ENCODE measurements at places on chromosomes 6 and 20.

- DNase-seq = no peak
Observed at GRCh38 chr20:51091406-51092195, 68.7 kb upstream of the KCNG1 start.

DNA sequence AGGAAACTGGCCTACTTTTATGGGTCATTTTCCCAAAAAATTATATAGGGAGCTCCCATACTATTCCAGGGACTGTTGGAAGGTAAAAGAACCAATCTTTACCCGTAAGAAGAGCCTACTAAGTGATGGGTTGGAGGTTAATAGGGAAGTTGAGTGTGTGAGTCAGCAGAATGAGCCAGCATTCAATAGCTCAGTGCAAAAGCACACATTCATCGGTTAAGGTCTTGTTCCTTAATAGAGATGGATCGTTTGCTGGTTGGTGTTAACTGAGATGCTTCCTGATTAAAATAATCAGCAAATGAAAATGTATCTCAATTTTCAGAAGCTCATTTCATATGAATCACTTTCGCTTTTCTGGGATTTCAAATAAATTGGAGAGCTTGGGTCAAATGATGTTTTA is 115.3 kb upstream of the MRPS10 start:
- DNase-seq = no peak

DNA sequence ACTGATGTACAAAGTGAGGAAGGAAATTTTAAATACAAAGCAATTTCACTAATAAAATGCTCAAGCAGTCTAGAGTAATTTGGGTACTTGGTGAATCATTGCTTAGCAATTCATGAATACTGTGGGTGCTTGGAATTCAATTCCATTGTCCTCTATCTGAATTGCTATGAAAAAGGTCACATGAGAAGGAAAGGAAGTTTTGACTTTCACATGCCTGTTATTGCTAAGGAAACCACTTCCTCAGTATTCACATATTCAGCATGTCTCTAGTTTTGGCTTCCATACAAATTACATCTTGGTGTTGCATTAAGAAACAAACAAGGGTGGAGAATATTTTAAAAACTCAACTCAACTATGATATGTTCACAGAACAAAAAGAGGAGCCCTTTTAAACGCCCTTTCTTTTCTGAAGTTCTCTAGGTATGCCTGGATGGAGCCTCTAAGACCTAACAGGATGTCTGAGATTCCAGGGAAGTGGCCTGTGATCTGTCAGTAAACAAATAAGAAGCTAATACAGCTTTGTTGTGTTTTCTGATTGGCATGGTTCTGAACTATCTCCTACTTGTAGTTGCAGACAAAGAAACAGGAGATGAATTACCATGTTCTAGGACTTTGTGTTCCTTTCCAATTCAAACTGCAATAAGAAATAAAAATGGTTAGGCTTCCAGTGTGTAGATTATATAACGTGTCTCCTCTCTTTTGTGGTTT is 190.4 kb downstream of the OGFRL1 start:
- DNase-seq = peak; percentile 10

GRCh38 chr20:8778387-8778786 is 290.5 kb upstream of the PLCB4 start:
- no peak for DNase-seq

GRCh38 chr6:25660512-25660911 is 8.5 kb downstream of the SCGN start:
- DNase-seq = peak; percentile 74

DNA sequence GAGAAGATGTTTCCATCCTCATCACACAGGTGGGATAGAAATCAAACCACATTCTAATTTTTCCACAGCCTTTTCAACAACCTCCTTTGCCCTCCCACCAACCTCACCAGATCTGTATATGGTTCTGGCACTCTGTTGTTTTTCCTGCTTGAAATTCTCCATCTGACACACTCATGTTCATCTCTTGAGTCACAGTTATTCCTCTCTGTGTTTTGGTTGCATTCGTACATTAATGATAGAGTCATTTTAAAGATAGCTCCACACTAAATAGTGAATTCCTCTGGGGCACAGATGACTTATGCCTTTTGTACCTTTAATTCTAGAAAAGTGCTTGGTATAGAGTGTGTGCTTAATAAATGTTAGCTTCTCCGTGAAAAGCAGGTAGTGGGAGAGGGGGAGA is 1.4 kb upstream of the GCLC start:
- no peak for DNase-seq

- no peak for DNase-seq
Observed at GRCh38 chr6:116596815-116597214, 19.5 kb upstream of the RSPH4A start.

GRCh38 chr6:156582509-156582992 is 194.6 kb upstream of the ARID1B start:
- no peak for DNase-seq

DNA sequence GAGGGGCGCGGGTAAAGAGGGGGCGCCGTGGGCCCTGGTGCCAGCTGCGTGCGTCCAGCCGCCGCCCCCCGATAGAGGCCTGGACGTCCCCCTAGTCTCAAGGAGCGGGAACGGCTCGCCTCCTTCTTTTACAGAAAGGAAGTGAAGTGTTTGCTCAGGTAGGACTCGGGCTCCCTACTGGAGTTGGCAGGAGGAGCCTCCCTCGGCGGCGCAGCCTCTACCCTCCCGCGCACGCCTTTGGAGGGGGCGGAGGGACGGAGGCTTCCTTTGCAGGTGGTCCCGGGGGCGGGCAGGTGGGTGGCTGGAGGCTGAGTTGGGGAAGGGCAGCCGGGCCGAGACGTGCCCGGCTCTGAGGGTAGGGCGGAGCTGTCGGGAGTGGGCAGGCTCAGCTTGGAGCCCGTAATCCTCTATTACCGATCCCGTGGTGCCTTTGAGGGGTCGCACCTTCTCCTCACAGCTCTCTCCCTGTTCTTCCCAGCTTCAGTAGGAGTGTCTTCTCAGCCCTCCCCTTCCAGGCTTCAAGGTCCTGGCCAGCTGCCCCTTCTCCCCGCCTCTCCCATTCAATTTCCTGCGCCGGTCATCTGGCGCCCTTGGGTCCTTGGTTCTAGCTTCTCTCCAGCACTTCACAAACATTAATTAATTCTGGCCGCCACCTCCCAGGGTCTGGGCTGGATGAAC is 728 bp downstream of the ITPR3 start:
- peak; percentile 14 for DNase-seq

- no peak for DNase-seq
Observed at GRCh38 chr6:20997143-20997769, 463.0 kb downstream of the CDKAL1 start.

- DNase-seq = no peak
Observed at GRCh38 chr6:108581237-108581931, 20.7 kb downstream of the FOXO3 start.

DNA sequence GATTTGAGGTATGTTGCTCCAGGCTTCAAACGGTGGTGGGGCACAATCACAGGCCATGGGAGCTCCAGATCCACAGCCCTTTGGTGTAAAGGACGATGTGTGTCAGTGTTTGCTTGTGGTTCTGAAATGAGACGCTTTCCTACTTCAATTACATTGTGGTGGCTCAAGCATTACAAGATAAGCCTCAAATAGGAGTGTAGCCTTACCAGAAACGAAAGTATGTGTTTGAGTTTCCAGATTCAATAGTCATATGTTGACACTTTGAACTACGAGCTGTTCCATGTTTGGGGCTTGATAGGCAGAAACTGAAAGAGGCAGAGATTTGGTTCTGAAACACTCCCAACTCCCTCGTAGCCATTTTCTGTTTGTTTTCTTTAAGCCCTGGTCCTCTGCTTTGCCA is 187.1 kb downstream of the MYLK4 start:
- peak; percentile 79 for DNase-seq

DNA sequence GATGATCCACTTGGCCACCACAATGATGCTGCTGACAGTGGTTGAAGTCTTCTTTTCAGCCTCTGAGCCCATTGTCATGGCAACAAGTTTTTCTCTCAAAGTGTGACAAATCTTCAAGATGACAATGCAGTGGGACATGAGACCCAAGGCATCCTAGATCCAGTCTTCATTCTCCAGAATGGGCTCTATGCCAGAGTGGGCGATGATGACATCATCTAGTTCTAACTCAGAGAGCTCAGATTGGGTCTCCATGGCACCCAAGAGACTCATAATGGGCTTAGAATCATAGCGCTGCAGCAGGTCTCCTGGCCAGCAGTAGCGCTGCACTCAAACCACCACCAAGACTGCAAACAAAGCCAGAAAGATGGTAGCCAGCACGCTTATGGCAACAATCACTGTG is 973.6 kb downstream of the EYS start:
- no peak for DNase-seq
